ENCODE measurements at places on chromosomes 7 and 10.

- DNase-seq = no peak
These were observed 105.1 kb upstream of the NFE2L3 start for GRCh38 chr7:26046878-26047277.

DNA sequence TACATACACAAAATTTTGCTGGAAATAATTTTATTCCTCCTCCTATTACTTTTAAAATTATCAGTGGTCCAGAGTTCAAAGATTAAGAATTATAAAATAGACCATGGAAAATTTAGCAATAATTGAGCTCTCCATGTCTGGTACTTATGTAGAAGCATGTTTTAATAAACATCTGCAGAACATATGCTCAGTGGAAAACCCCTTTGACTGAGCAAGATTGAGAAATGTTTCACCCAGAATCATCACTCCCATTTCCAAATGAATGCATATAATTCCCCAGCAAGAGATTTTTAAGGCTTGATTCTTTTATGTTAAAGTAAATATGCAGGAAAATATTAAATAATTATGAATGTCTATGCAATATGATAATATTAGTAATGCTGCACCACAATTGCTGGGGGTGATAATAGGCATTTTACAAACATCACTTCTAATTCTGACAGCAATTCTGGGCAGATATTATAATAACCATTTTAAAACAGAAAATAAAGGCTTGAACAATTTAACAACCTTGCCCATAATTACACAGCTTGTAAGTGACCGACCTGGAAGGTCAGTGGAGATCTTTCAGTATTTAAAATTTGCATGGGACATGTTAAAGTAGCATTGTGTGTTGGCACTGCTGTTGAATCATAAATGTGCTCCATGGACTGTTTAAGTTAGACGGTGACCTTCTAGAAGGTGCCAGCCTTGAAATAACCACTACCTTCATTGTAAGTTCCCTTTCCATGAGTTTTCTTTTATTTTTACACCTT is 45.6 kb upstream of the TES start:
- DNase-seq = no peak

GRCh38 chr7:41476460-41476803 is 226.5 kb downstream of the INHBA start:
- DNase-seq = no peak

GRCh38 chr10:107616463-107617410 is 452.2 kb upstream of the SORCS1 start:
- no peak for DNase-seq

DNA sequence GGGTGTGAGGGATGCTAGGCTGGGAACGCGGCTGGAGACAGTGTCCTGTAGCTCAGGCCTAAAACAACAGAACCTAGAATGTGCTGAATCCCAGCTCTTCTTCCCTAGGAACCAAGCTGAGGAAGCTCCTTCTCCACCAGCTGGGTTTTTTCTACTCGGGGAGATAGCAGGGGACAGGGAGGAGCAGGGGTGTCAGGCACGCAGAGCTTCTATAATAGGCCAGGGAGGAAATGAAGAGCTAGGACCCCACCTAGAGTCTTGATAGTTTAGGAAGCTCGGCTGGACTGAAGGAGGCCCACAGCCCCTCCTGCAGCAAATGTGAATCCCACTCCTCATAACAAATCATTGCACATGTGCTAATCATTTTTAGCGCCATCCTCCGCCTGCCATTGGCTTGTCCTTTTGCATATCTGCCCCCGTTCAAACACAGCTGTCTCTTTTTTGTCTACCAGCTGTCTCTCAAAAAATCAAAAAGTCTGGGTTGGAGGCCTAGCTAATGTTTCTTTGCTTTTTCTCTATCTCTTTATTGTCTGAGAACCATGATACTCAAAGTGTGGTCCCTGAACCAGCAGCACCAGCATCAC is 24.1 kb upstream of the FAM180A start:
- peak; percentile 15 for DNase-seq

GRCh38 chr7:41007351-41007751 is 695.5 kb downstream of the INHBA start:
- no peak for DNase-seq

DNA sequence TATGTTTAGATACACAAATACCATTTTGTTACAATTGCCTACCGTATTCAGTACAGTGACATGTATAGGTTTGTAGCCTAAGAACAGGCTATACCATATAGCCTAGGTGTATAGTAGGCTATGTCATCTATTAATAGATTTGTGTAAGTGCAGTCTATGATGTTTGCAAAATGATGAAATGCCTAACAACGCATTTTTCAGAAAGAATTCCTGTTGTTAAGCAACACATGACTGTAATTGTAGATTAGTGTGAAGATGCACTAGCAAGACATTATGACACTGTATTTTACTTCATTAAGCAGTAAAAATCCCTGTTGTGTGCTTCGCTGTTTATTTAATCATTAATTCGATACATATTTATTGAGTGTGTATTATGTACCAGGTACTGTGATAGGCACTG is 446.0 kb downstream of the SUGCT start:
- no peak for DNase-seq

DNA sequence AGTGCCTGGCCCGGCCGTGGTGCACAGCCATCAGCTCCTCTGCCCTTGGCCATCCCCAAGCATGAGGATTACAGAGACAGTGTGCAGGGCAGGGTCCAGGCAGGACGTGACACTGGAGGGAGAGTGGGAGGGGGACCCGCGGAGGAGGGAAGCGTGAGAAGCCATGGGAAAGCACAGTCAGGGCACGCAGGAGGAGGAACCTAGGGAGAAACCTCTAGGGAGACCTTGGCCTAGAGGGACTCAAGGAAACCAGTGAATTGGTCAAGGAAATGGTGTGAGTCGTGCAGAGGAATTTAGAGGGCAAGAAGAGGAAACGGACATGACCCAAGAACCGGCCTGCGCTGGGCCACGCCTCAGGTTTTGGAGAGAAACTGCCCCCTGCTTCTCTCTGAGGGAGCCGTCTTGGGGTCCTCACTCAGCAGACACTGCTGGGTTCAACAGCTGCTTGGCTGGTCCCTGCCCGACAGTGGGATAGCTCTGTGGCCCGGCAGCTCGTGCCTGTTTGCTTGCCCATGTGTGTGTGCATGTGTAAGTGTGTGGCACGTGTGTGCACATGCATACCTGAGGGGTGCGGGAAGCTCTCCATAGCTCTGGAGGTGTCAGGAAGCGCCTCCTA is 3.2 kb downstream of the OPN4 start:
- no peak for DNase-seq

Measured in NCI-H524 treated with DMSO at 0.1 percent for 48 hours (cell line).